ENCODE measurements at places on chromosomes 2 and 18. TPM values are rescaled to one million over a fixed set of nuclear protein-coding genes. Genes with fewer than 3 reads are reported as not detected.

The REG1B gene
- polyA plus RNA-seq: not detected

The CDH19 gene
- polyA plus RNA-seq: 0.68 TPM

The WDR43 gene
- polyA plus RNA-seq: 4.8 TPM

The NRBP1 gene
- polyA plus RNA-seq: 68.1 TPM

The AQP12B gene
- 0.19 TPM for polyA plus RNA-seq

The CENPA gene
- 15.8 TPM for polyA plus RNA-seq

The EVX2 gene
- 0.14 TPM for polyA plus RNA-seq

The MARCO gene
- polyA plus RNA-seq: 1.8 TPM

The FOXD4L1 gene
- polyA plus RNA-seq: not detected

The SP9 gene
- 0.61 TPM for polyA plus RNA-seq

The CAPN14 gene
- polyA plus RNA-seq: not detected

The HK2 gene
- polyA plus RNA-seq: 2.5 TPM

The UPP2 gene
- 0.24 TPM for polyA plus RNA-seq

The ASXL2 gene
- 4.9 TPM for polyA plus RNA-seq

The TMEM163 gene
- polyA plus RNA-seq: 21.4 TPM

The FAHD2B gene
- 26.8 TPM for polyA plus RNA-seq

The GPR155 gene
- polyA plus RNA-seq: 2.8 TPM

The FAM136A gene
- polyA plus RNA-seq: 39.0 TPM
